ENCODE measurements at places on chromosomes 2 and 18. TPM values are rescaled to one million over a fixed set of nuclear protein-coding genes. Genes with fewer than 3 reads are reported as not detected.

ELOA2 gene
- total RNA-seq: not detected

ZNF385B gene
- total RNA-seq: not detected

GBX2 gene
- not detected for total RNA-seq

- H3K4me3 ChIP-seq: no peak overlapping the region
- H3K4me1 ChIP-seq: peaks cover 5% of the 10 kb centered on the region
- H3K27me3 ChIP-seq: no peaks in the 10 kb centered on the region
- H3K27ac ChIP-seq: no peak overlapping the region
Measured at GRCh38 chr2:30934066-30934465, 126.8 kb upstream of the CAPN13 start.

DNA sequence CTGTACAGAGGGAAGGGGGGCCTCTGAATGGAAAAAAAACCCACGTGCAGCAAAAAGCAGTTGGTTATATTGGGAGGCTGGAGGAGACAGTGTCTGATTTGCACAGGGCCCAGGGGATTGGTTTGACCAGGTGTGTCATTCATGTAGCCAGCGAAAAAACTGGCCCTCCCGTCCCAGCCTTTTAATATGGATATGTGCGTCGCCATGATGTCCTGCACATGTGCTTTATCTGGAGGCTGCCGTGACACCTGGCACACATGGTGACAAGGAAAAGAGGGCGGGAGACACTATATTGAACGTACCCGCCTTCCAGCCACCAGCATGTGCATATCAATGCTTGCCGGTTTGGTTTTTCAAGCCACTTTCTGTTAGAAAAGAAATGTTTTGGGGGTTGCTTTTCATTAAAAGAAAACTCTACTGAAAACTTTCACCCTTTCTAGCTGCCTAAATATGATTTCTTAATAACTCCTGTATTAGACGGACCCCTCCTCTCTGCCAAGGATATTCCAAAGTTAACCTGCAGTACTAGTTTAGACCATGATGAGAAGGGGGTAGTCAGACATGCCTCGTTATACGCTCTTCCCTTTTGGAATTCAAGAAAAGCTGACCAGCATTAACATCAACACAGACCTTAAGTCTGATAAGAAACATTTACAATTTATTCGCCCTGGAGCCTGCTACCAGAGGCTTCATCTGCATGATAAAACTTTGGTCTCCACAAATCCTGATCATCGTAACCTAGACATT lies 16.2 kb downstream of the SLC25A52 start:
- no peak for DNase-seq
- H3K4me1 ChIP-seq: no peaks in the 10 kb centered on the region
- H3K36me3 ChIP-seq: no peaks in the 10 kb centered on the region
- no peak overlapping the region for H3K4me3 ChIP-seq

DNA sequence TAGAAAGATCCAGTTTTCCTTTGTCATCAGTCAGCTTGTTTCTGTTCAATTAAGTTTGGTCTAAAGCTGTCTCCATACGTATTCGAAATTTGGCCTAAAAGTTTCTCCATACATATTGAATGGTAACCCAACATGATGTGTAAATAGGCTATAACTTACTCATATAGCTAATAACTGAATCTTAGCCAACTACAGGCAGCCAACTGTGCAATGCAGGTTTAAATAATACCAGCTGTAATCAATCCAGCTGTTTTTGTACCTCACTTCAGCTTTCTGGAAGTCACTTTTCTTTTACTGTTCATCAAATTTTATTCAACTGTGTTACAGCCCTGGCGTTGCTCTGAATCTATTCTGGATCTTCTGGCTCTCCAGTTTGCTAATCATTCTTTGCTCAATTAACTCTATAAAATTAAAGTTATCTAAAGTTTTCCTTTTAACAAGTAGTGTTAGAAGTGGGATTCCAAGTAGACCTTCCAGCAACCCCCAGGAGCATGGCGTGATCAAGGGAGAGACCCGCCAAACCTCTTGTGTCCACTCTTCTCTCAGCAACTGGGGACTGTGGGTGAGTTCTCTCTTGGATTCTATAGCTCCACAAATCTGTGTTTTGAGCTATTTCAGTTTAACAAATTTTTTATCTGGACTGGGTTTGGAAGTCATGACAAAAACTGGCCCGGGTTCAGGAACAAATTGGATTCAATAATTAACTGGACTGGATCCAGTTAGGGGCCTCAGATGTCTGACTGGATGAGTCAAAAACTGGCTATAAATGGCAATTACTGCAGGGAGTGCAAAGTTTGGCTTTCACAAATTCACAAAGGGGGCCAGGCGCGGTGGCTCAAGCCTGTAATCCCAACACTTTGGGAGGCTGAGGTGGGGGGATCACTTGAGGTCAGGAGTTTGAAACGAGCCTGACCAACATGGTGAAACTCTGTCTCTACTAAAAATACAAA lies 329.7 kb upstream of the ST6GAL2 start:
- no peaks in the 10 kb centered on the region for H3K36me3 ChIP-seq
- DNase-seq: no peak
- H3K4me3 ChIP-seq: no peak overlapping the region
- no peak overlapping the region for H3K27ac ChIP-seq
- H3K27me3 ChIP-seq: no peaks in the 10 kb centered on the region

GRCh38 chr18:36158266-36158867 lies 28.7 kb downstream of the ELP2 start:
- H3K4me1 ChIP-seq: peaks cover 18% of the 10 kb centered on the region
- H3K36me3 ChIP-seq: peaks cover 27% of the 10 kb centered on the region
- no peak overlapping the region for H3K4me3 ChIP-seq
- no peak overlapping the region for H3K27ac ChIP-seq
- H3K27me3 ChIP-seq: no peaks in the 10 kb centered on the region

DNA sequence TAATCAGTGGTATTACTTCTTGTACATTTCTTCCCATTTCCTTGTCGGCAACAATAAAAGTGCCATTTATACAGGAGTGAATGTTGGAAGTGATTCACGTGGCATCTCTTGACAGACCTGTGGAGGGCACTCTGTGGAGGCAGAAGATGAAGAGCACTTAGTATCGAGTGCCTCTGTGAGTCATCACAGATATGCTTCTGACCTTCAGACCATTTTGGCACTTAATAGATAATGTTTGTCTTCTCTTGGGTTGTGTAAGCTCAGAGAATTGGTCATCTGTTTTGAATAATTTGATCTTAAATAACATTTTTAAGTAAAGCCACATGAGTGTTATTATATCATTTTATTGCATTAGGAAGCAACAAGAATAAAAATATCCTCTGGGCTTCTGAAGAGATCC lies 305.5 kb downstream of the PTPRM start:
- H3K27me3 ChIP-seq: no peaks in the 10 kb centered on the region
- no peak overlapping the region for H3K27ac ChIP-seq
- H3K4me1 ChIP-seq: no peaks in the 10 kb centered on the region
- H3K4me3 ChIP-seq: no peak overlapping the region
- no peaks in the 10 kb centered on the region for H3K36me3 ChIP-seq

DNA sequence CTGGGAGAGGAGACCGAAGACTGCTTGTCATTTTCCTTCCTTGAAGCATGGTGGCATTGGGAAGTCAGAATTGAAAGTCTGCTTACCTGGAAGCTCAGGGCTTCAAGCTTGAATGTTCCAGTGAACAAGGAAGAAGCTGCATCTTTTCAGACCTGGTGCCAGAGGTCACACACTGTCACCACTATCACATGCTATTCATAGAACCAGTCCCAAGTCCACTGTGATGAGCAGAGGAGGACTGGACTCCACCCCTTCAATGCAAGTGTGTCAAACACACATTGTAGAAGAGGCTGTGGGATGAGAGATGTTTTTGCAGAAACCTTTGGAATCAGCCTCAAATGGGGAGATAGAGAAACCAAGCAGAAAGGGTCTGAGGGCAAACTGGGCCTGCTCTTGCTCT lies 81.4 kb downstream of the LYPD1 start:
- no peaks in the 10 kb centered on the region for H3K4me1 ChIP-seq
- H3K27ac ChIP-seq: no peak overlapping the region
- no peaks in the 10 kb centered on the region for H3K27me3 ChIP-seq
- H3K36me3 ChIP-seq: no peaks in the 10 kb centered on the region

DNA sequence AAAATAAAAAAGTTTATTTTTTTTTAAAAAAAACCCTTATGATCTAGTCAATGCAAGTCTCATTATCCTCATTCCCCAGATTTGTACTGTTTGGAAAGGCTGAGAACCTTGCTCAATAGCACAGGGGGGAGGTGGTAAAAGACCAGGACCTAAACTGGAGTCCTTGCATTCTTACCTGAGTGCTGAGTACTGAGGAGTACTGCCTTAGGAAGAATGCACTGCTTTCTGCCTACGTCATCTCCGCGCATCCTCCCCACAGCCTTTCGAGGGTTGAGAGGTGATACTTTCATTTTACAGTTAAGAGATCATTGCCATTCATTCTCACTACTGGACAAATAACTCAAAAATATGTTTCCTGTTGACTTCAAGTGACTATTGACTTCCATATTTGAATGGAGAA lies 73.8 kb downstream of the MAP3K20 start:
- H3K27me3 ChIP-seq: no peaks in the 10 kb centered on the region
- H3K4me3 ChIP-seq: peak overlapping the region; percentile 78
- H3K4me1 ChIP-seq: peaks cover 58% of the 10 kb centered on the region
- H3K36me3 ChIP-seq: peaks cover 13% of the 10 kb centered on the region
- H3K27ac ChIP-seq: peak overlapping the region; percentile 91
- DNase-seq: peak; percentile 87

Data from natural killer cell treated with Interleukin-12 subunit alpha and Interleukin-12 subunit beta and Interleukin-15 and Interleukin-18, amount 100 ng/mL, for 72 hours (primary cell).